ENCODE measurements at places on chromosomes 13 and 19. TPM values are rescaled to one million over a fixed set of nuclear protein-coding genes. Genes with fewer than 3 reads are reported as not detected.

GRCh38 chr19:51948975-51949374 is 21.7 kb downstream of the ZNF613 start:
- no peak overlapping the region for H3K4me3 ChIP-seq
- DNase-seq: no peak
- no peak overlapping the region for H3K27ac ChIP-seq
- no peaks in the 10 kb centered on the region for H3K27me3 ChIP-seq
- H3K4me1 ChIP-seq: no peaks in the 10 kb centered on the region
- H3K36me3 ChIP-seq: peaks cover 15% of the 10 kb centered on the region

DNA sequence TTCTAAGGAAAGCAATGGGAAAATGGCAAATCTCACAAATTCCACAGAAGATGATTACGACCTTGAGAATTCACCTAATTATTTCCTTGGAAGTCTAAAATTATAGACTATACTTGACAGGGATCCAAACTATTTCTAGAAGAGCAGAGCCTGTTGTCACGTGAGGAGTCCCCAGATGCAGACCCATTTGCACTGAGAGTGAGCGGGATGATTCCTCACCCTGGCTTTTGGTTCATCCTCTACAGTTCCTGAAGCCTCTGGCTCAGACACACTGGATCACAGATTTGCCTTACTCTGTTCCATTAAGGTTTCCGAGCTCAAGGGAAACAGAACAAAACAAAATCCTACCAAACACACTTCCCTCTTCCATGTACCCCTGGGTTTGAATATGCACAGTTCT is 23.0 kb upstream of the CYSLTR2 start:
- H3K4me3 ChIP-seq: no peak overlapping the region
- H3K27ac ChIP-seq: peak overlapping the region; percentile 29
- no peaks in the 10 kb centered on the region for H3K27me3 ChIP-seq
- H3K4me1 ChIP-seq: no peaks in the 10 kb centered on the region
- no peak for DNase-seq

- H3K27me3 ChIP-seq: no peaks in the 10 kb centered on the region
- no peaks in the 10 kb centered on the region for H3K4me1 ChIP-seq
- no peak overlapping the region for H3K4me3 ChIP-seq
- H3K27ac ChIP-seq: no peak overlapping the region
Measured at GRCh38 chr13:96844616-96845015, 149.7 kb downstream of the OXGR1 start.

DNA sequence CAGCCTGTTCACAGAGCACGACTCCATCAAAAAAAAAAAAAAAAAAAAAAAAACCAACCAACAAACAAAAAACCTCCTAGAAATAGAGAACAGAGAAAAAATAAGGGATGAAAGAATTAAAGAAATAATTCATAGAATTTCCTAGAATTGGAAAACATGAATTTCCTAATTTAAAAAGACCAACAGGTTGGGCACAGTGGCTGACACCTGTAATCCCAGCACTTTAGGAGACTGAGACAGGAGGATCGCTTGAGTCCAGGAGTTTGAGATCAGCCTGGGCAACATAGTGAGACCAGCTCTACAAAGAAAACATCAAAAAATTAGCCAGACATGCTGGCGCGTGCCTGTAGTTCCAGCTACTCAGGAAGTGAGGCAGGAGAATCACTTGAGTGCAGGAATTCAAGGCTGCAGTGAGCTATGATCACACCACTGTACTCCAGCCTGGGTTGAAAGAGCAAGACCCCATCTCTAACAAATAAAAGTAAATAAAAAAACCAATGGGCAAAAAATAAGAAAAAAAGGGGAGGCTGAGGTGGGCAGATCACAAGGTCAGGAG is 6.5 kb downstream of the SPART start:
- no peak for DNase-seq
- peaks cover 5% of the 10 kb centered on the region for H3K36me3 ChIP-seq
- no peak overlapping the region for H3K27ac ChIP-seq

TPTE2 gene
- not detected for total RNA-seq

All from suprapubic skin (tissue), 4 donors.